KBM-7 (cell line): ENCODE measurements at places on chromosomes 7 and 10.
A peak's percentile ranks its signal among the peaks of the same experiment; 100 is the strongest.

- DNase-seq = no peak
These were observed 70.5 kb upstream of the AHR start for GRCh38 chr7:17227766-17228490.

GRCh38 chr7:100372256-100372655 is 1.0 kb upstream of the PILRA start:
- peak; percentile 60 for DNase-seq

DNA sequence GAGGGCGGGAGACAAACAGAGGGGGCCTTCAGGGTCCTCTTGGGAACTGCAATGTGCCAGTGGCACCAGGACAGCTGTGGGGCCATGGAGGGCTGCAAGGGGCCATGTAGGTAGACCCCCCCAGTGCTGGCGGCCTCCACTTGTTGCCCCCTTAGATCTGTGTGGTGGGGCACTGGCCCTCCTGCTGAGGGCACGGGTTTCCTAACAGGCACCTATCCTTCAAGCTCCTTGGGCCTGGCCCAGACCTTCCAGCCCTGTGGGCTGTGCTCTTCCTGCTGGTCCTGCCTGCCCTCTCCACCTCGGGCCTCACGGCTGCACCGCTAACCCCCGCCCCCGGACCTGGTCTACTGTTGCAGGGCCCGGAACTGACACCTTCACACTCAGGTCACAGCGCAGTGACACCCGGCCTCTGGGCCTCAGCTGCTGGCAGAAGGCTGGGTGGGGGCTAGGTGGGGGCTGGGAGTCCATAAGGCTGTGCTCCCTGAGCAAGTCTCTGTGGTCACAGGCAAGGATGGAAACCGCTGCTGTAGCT is 12.6 kb downstream of the RASGEF1A start:
- no peak for DNase-seq

DNA sequence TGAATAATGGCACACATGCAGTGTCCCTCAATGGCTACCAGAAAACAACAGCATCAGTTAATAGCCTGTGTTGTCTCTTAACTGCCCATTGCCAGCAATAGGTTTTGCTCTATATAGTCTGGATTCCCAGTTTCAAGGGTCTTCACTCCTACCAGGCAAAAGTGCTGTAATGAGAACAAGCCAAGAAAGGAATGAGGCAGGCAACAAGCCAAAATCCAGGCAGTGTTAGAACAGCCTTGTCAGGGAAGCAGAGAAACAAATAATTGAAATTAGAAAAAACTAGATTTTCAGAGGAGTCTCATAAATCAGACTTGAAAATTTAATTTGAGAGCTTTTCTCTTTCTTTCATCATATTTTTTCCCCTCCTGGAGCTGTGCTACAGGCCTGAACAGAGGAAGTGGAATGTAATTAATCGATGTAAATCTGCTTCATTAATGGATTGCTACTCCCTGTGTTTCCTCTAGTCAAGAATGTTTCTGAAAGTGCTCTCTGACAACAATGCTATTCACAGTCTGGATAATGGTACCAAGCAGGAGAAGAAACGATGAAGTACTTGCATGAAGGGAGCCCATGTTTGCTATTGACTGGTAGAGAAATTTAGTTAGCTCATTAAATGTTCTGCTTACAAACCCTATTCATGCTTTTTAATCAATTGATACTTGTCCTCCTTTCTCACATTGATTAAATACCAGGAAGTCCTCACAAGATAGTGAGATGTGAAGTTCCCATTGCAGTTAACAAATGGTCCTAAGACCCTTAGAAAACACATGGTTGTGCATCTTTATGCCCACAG is 202.0 kb upstream of the LRRTM3 start:
- DNase-seq = no peak

GRCh38 chr7:158818325-158819213 is 10.7 kb downstream of the ESYT2 start:
- peak; percentile 65 for DNase-seq

DNA sequence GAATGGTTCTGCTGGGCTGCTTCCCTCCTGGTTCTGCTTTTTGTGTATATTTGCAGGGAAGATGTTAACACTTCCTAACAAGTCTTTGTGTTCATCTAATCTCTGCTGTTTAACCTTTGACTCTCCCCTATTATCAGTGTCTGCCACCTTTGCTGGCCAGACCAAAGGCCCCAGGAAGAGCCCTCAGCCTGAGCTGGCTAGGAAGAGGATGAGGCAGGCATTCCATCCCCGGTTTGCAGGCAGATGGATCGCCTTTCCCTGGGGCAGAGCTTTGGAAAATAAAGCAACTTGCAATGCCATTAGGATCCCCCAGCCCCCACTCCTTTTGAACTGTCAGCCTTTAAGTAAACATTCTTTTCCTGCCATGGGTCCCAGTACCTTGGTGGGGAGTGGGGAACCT is 19.0 kb downstream of the DPCD start:
- no peak for DNase-seq

GRCh38 chr7:111363099-111363498 is 199.2 kb downstream of the IMMP2L start:
- DNase-seq = no peak

DNA sequence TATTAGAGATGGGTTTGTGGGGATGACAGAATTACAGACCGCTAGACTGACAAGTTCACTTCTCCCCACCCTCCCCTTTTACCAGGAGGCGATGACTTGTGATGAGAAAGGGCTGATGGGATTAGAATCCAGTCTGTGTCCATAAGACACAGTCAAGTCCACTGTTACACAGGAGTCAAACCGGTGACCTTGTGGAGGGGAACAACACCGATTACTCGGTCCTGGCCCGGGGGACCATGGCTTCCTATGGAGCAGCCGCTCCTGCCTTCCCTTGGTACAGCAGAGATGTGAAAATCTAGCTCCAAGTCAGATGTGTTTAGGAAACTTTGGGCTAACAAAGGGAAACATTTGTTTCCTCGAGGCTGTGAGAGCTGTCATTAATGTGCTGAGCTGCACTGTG is 105.5 kb downstream of the ACTR3B start:
- no peak for DNase-seq

DNA sequence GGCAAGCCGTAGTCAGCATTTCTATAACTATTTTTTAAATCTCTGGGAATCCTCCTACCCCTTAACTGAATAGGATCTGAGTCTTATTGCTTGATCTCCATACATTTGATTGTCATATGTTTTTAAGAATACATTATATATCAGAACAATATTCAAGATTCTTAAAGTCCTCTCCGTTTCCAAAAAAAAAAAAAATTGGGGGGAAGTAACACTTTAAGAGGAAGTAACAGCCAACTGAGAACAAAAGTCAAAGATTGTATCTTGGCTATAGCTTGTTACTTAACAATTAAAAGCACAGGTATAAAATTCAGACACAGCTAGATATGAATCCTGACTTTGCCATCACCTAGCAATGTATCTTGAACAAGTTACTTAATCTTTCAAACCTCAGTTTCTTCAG is 169.9 kb upstream of the ADO start:
- no peak for DNase-seq

- DNase-seq = no peak
These were observed 72.6 kb downstream of the TPK1 start for GRCh38 chr7:144763291-144763690.

- DNase-seq = no peak
These were observed 187.8 kb downstream of the FAM107B start for GRCh38 chr10:14586901-14587300.

DNA sequence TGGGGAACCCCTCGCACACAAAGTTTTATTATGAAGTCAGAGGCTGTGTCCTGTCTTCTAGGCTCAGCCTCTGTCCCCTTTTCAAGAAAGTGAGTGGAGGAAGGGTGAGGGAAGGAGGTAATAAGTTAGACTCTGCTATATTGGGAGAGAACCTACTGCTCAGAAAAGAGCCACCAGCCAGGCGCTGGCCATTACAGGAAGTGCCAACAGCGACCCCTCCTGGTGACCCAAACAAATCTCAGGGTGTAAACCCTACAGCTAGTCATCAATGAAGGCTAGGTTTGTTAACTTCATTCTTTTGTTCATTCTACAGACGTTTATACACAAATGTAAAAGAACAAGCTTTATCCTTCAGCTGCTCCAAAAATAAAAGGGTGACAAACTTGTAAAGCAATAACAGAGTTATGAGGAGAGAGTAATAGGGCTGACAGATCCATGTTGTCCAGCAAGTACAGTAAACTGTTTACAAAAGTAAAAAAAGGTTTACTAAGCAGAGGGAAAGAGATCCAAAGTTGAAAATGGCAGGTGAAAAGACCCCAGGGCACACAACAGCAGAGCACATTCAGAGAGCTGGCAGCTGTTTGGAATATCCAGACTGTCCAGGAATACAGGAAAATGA is 82.7 kb downstream of the FAM204A start:
- peak; percentile 20 for DNase-seq

DNA sequence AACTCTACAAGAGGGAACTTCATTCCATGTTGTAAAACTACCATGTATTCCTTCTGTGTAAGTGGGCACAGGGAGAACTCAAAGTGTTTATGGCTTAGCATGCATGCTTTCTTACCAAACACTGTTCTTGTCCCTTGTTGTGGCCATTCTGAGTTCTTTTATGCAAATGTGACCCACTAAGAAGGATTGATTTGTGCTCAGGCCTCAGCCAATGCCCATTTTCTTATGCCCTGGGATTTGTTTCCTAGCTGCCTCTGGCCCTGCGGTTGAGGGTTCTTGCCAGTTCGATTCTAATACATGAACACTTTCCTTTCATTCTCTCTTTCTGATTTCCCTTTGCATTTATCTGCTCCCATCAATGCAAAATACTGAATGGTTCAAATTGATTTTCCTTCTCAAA is 316.7 kb downstream of the NRG3 start:
- DNase-seq = no peak

DNA sequence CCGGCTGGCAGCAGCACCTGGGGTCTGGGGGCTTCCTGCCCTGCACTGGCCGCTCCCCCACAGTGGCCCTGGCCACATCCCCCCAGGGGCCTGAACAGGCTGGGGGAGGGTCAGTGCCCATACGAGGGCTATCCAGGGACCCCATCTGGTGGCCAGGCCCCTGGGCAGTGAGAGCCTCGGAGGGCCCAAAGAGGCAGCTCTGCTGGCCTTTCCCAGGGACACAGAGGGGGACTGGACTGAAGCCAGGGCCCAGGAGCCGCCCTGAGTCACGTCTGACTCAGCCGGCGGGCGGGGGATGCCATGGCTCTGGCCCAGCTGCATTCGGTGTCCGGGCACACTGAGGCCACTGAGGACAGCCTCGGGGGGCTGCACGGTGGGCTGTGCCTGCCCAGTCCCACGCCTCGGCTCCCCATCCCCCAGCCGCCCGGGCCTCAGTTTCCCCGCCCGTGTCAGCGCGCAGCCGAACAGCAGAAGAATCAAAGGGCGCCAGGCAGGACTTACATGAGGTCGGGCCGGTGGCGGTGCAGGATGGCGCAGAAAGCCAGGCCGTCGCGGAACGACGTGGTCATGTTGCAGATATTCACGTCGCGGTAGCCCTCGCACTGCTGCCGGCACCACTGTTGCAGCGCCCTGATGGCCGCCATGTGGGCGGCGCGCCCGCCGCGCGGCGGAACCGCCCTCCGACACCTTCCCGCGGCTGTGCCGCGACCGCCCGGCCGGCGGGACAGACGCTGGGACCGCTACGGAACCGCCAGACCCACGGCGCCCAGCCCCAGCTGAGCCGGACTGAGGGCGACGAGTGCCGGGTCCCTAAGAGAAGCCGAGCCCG is at the start of gene MICALL2:
Gene MICALL2, minus strand, starts transcription at position 788 of the 829 bp plus-strand sequence. Its CDS starts 144 bp downstream, at position 644.
- DNase-seq = peak; percentile 54

DNA sequence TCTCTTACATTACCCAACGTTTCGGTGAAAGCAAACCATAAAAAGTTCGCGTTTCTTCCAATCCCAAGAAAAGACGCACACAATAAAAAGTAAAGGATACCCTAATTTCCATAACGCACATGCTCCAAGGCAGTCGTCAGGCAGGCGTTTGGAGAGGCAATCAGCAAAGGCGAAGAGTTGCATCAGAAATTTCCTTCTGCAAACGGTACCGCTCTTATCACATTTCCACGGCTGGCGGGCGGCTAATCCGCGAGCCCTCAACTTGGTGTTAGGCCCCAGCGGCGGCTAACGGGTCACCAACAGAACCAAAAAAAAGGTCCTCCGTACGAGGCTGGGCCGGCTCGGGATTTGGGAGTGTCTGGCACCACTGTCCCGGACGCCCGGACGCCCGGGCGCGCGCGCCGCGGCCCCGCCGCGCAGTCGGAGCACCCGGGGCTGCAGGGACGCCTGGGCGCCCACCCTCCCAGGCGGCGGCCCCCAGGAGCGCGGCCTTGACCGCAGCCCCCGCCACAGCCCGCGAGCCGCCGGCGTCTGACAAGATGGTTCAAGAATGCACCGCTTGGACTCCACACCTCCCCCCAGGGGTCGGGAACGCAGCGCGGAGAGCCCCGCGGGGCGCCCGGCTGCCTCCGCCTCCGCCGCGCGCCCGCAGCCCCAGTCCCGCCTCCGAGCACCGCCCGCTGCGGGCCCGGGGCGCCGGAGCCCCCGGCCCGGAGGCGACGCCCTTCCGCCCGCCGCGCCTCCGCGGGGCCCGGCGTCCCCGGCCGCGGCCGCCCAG is 9.8 kb upstream of the GRB10 start:
- peak; percentile 65 for DNase-seq
